ENCODE measurements at places on chromosomes 6 and 20.

DNA sequence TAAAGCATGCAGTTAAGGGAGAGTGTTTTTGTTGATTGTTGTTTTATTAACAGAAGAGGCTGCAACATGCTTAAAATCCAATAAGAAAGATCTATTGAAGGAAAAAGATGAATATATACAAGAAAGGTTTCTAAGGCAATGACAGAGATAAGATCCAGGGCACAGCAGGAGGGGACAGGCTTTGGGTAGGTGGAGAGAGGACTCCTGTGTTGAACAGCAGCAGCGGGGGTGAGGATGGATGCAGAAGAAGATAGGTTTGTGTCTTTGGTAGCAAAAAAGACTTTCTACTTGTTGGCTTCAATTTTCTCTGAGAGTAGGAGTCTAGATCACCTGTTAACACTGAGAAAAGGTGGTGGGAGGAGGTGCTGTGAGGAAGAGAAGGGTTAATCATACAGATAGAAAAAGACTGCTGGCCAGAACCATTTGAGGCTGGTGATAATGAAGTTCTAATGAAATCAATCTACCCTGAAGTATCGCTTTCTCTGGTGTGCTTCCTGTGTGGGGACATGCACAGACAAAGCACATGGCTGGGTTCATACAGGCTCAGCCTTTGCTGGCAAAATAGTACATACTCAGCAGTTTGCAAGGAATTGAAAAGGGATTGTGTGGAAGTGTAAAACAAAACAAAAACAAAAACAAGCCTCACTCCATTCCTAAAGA, 17.2 kb upstream of the DST start:
- peak; percentile 14 for DNase-seq

GRCh38 chr6:109772883-109773431, 81.9 kb downstream of the FIG4 start:
- no peak for DNase-seq

DNA sequence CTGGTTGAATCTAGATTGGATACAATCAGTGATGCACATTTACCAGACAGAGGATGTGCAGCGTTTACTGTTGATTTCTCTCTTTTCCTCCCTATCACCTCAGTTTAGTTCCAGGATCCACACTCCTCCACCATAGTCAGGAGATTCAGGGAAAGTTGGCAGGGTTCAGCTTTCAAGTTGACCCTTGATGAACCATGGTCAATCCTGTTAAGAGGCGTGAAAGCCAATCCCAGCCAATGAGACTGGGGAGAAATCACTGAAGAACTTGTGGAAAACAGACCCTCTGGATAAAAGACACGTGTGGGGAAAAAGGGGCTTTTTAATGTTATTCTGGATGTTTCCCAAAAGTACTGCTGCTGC, 19.2 kb upstream of the SCP2D1 start:
- no peak for DNase-seq

DNA sequence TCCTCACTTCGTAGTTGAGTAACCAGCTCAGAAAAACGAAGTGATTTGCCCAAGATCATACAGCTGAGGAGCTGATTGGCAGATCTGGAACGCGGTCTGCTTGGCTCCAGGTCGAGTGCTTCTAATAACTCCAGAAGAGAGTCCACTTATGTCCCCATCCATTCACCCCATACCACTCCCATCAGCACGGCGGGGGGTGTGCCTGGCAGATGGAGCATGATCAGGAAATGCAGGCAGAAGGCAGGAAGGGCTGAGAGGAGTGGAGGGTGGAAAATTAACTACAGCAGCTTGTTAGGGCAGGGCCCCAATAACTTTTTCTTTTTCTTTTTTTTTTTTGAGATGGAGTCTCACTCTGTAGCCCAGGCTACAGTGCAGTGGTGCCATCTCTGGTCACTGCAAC, 15.0 kb downstream of the FITM2 start:
- DNase-seq = peak; percentile 50

GRCh38 chr20:18533978-18534644, 26.4 kb downstream of the SEC23B start:
- no peak for DNase-seq

- no peak for DNase-seq
Observed at GRCh38 chr6:21278375-21278745, 315.2 kb upstream of the SOX4 start.

GRCh38 chr6:157717340-157717748, 105.7 kb upstream of the SNX9 start:
- DNase-seq = no peak

- no peak for DNase-seq
Observed at GRCh38 chr20:57409672-57410397, 18.6 kb downstream of the RBM38 start.

- DNase-seq = no peak
Observed at GRCh38 chr6:17762651-17763050, 55.9 kb upstream of the NUP153 start.

- no peak for DNase-seq
Observed at GRCh38 chr6:32664827-32665362, 1.6 kb downstream of the HLA-DQB1 start.

- peak; percentile 42 for DNase-seq
Observed at GRCh38 chr20:44247131-44247571, at the start of gene GDAP1L1. TSS of gene GDAP1L1 (plus strand) at chr20:44247308. CDS start at chr20:44247335, 27 bp downstream.

DNA sequence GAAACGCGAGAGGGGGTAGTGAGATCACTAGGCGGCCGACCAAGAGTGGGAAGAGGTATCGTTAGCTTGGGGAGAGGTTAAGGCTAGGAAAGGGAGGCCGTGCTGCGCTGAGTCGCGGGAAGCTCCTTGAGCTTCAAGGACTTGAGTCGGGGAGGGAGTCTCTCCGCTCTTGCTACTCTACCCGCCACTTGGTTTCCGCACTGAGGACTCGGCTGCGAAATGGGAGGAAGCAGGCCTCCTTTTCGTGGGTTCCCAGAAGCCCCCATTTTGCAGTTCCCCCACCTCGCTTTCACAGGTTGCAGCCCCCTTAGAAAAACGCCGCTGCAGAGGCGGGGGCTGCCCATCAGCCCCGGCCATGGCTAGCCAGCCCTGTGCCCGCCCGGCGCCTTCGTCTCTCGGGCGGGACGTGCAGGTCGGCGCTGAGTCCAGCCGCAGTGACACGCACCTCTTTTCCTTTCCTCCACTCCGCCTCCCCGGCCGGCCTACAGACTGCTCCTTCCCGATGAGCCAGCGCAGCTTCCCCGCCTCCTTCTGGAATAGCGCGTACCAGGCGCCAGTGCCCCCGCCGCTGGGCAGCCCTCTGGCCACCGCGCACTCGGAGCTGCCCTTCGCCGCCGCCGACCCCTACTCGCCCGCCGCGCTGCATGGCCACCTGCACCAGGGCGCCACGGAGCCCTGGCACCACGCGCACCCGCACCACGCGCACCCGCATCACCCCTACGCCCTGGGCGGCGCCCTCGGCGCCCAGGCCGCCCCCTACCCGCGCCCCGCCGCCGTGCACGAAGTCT, 4.9 kb downstream of the VGLL2 start:
- DNase-seq = no peak

- peak; percentile 34 for DNase-seq
Observed at GRCh38 chr20:44056010-44056698, 130.8 kb downstream of the JPH2 start.

- DNase-seq = no peak
Observed at GRCh38 chr6:53056273-53056672, 8.9 kb upstream of the FBXO9 start.

- no peak for DNase-seq
Observed at GRCh38 chr6:140490081-140490480, 1115.6 kb upstream of the CITED2 start.

GRCh38 chr20:36030149-36030548, 61.8 kb downstream of the CNBD2 start:
- no peak for DNase-seq

GRCh38 chr20:40651151-40651550, 37.9 kb downstream of the MAFB start:
- DNase-seq = no peak

DNA sequence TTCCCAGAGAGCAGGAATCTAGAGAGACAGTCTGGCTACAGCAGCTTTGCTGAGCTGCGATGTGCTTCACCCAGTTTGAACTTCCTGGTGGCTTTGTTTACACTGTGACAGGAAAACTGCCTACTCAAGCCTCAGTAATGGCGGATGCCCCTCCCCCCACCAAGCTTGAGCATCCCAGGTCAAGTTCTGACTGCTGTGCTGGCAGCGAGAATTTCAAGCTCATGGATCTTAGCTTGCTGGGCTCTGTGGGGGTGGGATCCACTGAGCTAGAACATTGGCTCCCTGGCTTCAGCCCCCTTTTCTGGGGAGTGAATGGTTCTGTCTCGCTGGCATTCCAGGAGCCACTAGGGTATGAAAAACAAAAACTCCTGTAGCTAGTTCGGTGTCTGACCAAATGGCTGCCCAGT, 91.0 kb upstream of the ESR1 start:
- DNase-seq = no peak

GRCh38 chr20:50292591-50293283, 102.1 kb downstream of the CEBPB start:
- no peak for DNase-seq

- DNase-seq = no peak
Observed at GRCh38 chr6:137519629-137520176, 25.5 kb upstream of the OLIG3 start.

DNA sequence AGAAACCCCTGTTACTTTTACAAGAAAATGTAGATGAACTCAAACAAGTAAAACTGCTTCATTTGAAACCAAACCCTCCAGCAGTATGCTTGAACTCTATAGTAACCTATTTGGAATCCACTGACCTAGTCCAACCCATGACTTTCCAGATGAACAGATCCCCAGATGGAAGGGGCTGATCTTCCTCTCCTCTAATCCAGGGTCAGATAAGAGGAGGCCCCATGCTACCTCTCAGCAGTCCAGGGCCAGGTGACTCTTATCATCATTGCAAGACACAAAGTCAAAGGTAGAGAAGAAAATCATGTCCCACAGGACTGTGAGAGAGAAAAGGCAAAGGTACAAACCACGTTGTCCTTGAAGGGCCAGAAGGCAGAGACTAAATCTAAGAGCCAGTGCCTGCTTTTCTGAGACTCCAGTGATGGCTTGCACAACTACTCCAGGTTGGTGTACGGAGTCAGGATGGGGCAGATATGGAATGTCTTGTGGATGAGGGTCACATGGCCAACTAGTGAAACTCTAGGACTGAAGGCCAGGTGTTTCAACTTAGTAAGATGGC, 81.4 kb upstream of the MYLIP start:
- DNase-seq = no peak

DNA sequence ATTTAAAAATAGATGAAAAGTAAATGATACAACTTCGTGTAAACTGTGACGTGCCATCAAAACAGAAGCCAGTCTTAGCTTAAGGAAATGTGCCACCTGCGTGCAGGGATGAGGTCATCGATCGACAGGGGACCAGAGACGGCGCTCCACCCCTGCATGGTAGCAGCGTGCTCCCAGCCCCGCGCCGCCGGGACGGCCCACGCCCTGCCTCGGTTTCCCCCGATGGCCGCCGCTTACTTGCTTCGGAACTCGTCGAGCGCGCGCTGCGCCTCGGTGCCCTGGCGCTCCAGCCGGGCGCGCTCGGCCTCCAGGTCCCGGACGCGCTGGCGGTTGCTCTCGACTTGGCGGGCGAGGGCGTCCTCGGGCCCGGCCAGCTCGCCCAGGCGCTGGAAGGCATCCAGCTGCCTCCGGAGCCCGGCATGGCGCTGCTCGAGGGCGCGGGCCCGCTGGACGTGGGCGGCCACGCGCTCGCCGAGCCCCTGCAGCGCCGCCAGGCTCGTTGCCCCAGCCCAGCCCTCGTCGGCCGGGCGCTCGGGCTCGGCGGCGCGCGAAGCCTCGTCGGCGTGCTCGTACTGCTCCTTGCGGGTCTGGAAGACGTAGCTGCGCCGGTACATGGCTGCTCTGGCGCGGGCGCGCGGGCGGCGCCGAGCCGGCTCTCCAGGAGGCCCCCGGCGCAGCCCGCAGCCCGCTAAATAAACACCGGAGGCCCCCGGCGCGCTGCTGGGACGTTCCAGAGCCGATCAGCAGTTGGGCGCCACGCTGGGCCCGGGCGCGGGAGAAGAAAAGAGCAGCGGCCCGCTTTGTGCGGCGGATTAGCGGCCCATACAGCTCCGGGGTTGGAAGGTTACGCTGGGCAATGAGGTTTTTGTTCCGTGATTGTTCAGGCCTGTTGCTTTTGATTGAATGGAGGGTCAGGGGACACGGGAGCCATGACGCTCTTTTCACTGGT, at the start of gene BFSP1:
BFSP1 (minus strand) TSS at position 664 of the 949 bp plus-strand sequence; CDS start at position 614, 50 bp downstream.
- DNase-seq = peak; percentile 76

- peak; percentile 39 for DNase-seq
Observed at GRCh38 chr20:38751360-38751976, 3.2 kb downstream of the ACTR5 start.

- no peak for DNase-seq
Observed at GRCh38 chr6:143301188-143301587, 149.3 kb downstream of the ADAT2 start.

- DNase-seq = no peak
Observed at GRCh38 chr6:117568247-117568646, 34.1 kb downstream of the GOPC start.

GRCh38 chr20:34980543-34981233, 25.0 kb downstream of the MYH7B start:
- peak; percentile 69 for DNase-seq

DNA sequence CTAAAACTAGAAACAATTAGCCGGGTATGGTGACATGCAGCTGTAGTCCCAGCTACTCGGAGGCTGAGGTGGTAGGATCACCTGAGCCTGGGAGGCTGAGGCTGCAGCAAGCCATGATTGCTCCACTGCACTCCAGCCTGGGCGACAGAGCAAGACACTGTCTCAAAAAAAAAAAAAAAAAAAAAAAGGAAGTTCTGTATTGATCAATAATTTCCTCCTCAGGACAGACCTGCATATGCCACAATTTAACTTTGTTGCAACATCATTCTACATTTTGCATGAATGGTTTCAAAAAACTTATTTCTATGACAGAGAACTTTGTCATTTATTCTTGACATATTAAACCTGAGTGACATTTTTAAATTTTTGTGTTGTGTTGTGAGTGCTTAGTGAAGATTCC, 5.5 kb downstream of the DNAJC5 start:
- DNase-seq = no peak

DNA sequence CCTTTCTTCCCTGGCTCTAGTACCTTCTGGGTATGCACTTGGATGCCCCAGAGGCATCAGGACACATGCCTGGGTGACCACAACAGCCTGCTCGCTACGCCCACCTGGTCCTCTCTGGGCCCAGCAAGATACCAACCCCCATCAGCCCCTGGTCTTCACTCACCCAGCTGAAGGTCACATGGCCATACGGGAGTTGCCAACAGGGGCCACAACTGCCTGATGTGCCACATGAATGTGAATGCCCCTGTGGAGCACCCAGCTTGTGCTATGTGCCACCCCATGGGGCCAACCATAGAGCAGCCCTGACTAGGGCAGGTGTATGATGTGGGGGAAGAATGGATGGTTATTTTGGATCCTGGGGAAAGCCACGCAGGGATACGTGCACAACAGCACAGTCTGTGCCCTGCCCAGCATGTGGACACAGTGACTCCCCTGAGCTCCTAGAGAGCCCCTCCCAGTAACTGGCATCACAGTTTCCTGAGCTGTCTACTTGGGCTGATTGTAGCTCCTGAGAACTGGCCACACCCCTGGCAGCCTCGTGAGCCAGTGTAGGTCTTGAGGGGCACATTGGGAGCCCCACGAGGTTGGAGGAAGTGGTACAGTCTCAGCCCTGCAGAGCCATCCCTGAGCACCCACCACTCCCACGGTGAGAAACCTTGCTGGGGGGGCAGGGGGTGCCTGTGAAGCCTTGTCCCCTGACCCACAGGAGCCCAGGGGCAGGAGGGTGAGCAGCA, 10.5 kb upstream of the PCMTD2 start:
- DNase-seq = no peak

GRCh38 chr6:80223743-80224212, 117.3 kb downstream of the BCKDHB start:
- no peak for DNase-seq

Measured in NCI-H2171 (cell line).